ENCODE measurements at places on chromosomes 5 and 9.
A peak's percentile ranks its signal among the peaks of the same experiment; 100 is the strongest.

GRCh38 chr5:4939042-4939781, 200.9 kb upstream of the ADAMTS16 start:
- no peaks in the 10 kb centered on the region for H3K27me3 ChIP-seq
- H3K27ac ChIP-seq = no peak overlapping the region
- no peak for DNase-seq
- no peaks in the 10 kb centered on the region for H3K36me3 ChIP-seq
- H3K4me1 ChIP-seq = no peaks in the 10 kb centered on the region
- H3K4me3 ChIP-seq = no peak overlapping the region

GRCh38 chr9:134351606-134352176, 25.4 kb downstream of the RXRA start:
- no peaks in the 10 kb centered on the region for H3K36me3 ChIP-seq
- H3K27me3 ChIP-seq = no peaks in the 10 kb centered on the region
- no peak for DNase-seq
- no peak overlapping the region for H3K4me3 ChIP-seq

DNA sequence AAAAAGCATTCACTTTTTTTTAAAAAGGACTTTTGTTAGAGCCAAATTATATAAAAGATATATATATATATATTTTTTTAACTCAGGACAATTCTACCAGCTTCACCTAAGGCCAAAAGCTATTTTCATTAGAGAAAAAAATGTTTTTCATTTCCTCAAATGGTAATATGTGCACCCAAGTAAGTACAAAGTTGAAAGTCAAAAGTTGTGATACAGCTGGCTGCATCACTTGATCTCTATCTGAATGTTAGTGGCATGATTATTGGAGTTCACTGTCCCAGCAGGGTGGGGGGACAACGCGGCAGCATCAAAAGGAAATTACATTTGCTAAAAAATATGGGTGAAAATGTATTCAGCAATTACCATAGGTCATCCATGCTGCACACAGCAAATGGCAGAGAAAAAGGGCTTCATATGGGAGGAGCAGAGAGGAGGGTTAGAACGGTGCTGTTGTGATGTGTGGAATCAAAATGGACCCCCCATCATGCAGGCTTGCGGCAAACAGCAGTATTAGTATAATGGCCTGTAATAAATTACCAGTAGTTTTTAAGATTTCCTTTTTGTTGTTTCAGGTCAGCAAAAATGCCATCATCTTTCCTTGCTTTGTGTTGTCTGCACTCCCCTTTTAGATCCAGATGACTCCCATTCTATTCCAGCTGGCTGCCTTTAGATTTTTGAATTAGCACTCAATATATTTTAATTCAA, 253.7 kb downstream of the MAT2B start:
- H3K4me3 ChIP-seq = no peak overlapping the region
- H3K27ac ChIP-seq = no peak overlapping the region
- no peaks in the 10 kb centered on the region for H3K36me3 ChIP-seq
- no peak for DNase-seq
- no peaks in the 10 kb centered on the region for H3K27me3 ChIP-seq

GRCh38 chr5:66340786-66341185, 196.7 kb downstream of the SREK1 start:
- H3K4me1 ChIP-seq = no peaks in the 10 kb centered on the region
- DNase-seq = no peak
- H3K27ac ChIP-seq = no peak overlapping the region
- H3K36me3 ChIP-seq = no peaks in the 10 kb centered on the region

GRCh38 chr9:80382211-80382891, 810.6 kb downstream of the TLE4 start:
- H3K27me3 ChIP-seq = no peaks in the 10 kb centered on the region
- DNase-seq = no peak
- no peak overlapping the region for H3K27ac ChIP-seq
- H3K4me1 ChIP-seq = no peaks in the 10 kb centered on the region

DNA sequence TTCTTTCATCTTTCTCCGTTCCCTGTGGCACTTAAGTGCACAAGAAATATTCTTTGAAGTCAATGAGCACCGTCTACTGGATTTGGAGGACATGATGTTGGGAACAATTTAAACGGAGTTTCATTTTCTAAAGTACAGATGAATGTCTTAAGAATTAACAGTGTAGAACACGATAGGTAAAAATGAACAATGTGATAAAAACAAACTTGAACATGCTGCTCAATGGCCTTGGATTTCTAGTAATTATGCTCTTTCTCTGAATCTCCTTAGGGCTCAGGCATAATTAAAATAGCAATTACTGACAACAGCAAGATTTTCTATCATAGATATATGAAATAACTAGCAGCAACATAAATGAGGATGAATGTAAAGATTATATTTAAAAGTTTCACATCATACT, 142.2 kb upstream of the CDH6 start:
- no peaks in the 10 kb centered on the region for H3K4me1 ChIP-seq
- no peak overlapping the region for H3K27ac ChIP-seq
- H3K4me3 ChIP-seq = no peak overlapping the region
- H3K36me3 ChIP-seq = no peaks in the 10 kb centered on the region

GRCh38 chr9:126521976-126522590, 91.6 kb upstream of the LMX1B start:
- no peak overlapping the region for H3K4me3 ChIP-seq
- no peaks in the 10 kb centered on the region for H3K36me3 ChIP-seq
- no peaks in the 10 kb centered on the region for H3K27me3 ChIP-seq
- H3K4me1 ChIP-seq = no peaks in the 10 kb centered on the region
- DNase-seq = no peak

DNA sequence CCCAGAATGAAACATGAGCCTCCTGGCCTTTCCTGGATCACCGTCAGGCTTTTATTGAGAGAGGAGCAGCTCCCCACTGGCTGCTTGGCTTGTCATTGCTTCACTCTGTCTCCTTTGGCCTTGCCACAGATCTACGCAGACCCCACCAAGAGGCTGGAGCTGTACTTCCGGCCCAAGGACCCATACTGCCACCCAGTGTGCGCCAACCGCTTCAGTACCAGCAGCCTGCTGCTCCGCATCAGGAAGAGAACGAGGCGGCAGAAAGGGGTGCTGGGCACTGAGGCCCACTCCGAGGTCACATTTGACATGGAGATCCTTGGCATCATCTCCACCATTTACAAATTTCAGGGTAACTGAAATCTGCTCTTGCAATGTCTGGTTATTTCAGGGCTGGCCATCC, 11.2 kb downstream of the GTF3C5 start:
- H3K36me3 ChIP-seq = peaks cover 15% of the 10 kb centered on the region
- no peak for DNase-seq
- H3K27me3 ChIP-seq = no peaks in the 10 kb centered on the region
- H3K4me3 ChIP-seq = no peak overlapping the region
- no peak overlapping the region for H3K27ac ChIP-seq

DNA sequence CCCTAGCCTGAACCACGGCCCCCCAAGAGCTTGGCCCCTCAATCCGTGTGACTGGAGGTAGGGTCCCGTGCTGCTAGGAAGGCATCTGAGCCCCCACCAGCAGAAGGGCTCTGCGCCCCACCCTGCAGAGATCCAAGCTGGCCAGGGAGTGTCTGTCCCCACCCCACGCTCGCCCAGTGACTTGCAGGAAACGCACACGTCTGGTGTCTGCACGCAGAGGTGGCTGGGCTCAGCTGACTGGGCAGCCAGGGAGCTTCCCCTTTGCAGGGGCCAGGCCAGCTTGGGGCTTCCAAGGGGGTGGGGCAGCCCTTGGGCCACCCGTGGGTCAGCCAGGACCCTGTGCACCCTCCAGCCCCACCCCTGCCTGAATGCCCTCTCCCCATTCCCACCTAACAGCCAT, 24.3 kb downstream of the NOTCH1 start:
- H3K4me3 ChIP-seq = no peak overlapping the region
- peaks cover 80% of the 10 kb centered on the region for H3K36me3 ChIP-seq
- DNase-seq = peak; percentile 54
- no peaks in the 10 kb centered on the region for H3K27me3 ChIP-seq
- peak overlapping the region; percentile 22 for H3K27ac ChIP-seq

DNA sequence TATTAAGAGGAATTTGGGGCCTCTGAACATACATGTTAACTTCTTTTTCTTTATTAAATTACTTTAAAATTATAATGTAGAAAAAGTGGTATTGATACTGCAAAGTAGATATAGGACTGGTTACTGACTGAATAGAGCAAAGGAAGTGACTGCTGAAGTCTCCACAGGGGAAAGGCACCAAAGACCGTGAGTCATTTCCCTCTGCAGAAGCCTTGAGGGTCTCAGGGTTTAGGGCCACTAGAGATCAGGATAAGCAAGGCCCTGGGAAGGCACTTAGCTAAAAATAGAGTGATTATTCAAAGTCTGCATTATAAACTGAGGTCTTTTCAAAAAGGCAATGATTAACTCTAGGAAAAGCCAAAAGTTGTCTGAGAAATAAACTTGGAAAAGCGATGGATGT, 44.7 kb upstream of the ITGA1 start:
- DNase-seq = no peak
- no peaks in the 10 kb centered on the region for H3K27me3 ChIP-seq
- H3K4me1 ChIP-seq = peaks cover 17% of the 10 kb centered on the region
- H3K36me3 ChIP-seq = no peaks in the 10 kb centered on the region
- H3K4me3 ChIP-seq = no peak overlapping the region
- H3K27ac ChIP-seq = peak overlapping the region; percentile 30

DNA sequence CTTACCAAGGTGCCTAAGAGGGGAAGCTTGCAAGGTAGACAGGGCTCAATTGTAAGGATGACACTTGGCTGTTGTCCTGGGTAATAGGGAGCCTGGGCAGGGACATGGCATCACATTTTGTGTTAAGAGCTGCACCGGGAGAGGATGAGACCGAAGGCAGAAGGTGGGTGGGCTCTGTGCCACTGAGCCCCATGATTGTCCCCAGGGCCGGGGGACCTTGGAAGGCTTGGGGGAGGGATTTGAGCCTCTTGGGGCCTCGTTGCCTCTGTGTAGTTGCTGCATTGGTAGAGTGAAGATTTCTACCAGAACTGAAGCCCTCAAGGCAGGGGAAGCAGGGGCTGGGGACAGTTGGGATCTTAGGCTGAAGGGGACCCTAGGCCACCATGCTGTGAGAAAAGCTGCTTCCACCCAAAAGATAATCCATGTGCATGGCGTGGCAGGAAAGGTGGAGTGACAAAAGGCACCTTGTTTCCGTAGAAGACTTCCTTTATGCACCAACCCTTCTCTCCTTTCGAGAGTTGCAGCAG, 11.9 kb downstream of the FGF18 start:
- DNase-seq = no peak
- H3K27ac ChIP-seq = no peak overlapping the region
- H3K4me3 ChIP-seq = no peak overlapping the region

DNA sequence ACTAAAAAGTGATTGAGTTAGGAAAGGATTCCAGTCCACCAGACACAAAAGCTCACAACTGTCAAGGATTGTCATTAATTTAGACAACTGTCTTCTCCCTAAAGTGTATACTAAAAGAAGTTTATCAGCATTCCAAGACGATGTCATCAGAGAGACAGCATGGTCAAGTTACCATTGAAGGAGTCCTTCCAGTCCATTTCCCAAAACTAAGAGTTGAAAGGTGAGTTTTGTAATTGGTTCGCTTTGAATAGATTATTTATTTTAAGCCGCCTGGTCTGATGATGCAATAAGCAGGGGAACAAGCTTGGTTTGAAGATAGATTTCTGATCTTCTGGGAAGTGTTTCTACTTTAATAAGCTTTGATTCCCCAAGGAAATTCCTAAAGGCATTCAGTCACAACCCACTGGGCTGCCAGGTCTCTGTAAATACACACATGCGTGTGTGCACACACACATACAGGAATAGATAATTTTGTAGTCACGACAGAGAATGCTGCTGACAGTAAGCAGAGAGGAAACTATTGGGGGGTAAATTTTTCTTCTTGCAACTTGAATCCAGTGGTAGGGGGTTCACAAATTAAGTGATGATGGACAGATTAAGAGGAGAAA, 234.8 kb downstream of the PIK3R1 start:
- H3K36me3 ChIP-seq = no peaks in the 10 kb centered on the region
- no peaks in the 10 kb centered on the region for H3K27me3 ChIP-seq
- no peak overlapping the region for H3K4me3 ChIP-seq
- H3K4me1 ChIP-seq = no peaks in the 10 kb centered on the region
- H3K27ac ChIP-seq = no peak overlapping the region

DNA sequence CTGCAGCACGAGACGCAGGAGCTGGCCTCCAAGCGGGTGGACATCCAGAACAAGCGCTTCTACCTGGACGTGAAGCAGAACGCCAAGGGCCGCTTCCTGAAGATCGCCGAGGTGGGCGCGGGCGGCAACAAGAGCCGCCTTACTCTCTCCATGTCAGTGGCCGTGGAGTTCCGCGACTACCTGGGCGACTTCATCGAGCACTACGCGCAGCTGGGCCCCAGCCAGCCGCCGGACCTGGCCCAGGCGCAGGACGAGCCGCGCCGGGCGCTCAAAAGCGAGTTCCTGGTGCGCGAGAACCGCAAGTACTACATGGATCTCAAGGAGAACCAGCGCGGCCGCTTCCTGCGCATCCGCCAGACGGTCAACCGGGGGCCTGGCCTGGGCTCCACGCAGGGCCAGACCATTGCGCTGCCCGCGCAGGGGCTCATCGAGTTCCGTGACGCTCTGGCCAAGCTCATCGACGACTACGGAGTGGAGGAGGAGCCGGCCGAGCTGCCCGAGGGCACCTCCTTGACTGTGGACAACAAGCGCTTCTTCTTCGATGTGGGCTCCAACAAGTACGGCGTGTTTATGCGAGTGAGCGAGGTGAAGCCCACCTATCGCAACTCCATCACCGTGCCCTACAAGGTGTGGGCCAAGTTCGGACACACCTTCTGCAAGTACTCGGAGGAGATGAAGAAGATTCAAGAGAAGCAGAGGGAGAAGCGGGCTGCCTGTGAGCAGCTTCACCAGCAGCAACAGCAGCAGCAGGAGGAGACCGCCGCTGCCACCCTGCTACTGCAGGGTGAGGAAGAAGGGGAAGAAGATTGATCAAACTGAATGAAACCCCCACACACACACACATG, 654 bp downstream of the PURA start:
- peak overlapping the region; percentile 93 for H3K27ac ChIP-seq
- H3K4me3 ChIP-seq = peak overlapping the region; percentile 90
- peak; percentile 88 for DNase-seq

GRCh38 chr5:143887903-143888665, 76.1 kb downstream of the HMHB1 start:
- H3K27me3 ChIP-seq = no peaks in the 10 kb centered on the region
- DNase-seq = no peak
- H3K36me3 ChIP-seq = no peaks in the 10 kb centered on the region
- H3K4me1 ChIP-seq = no peaks in the 10 kb centered on the region

DNA sequence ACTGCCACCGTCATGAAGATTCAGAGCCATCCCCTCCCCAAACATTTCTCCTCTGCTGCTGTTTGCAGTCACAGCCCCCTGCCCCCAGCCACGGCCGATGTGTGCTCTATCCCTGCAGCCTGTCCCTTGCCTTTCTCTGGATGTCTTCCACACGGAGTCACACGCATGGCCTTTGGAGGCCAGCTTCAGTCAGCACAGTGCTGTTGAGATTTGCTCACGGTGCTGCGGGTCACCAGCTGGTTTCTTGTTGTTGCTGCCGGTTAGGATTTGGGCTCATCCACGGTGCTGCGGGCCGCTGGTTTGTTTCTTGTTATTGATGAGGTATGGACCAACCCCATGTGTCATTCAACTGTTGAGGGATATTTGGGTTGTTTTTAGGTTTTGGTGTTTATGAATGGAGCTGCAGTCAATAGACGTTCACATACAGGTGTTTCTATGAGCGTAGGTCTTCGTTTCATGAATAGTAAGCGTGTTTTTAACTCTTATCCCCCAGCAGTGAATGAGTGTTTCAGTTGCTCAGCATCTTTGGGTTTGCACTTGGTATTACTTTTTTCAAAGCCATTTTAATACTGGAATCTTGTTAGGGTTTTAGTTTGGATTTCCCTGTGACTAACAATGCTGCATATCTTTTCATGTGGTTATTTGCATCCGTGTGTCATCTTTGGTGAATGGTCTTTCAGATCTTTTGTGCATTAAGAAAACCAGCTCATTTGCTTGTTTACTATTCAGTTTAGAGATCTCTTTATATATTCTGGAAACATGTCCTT, 57.6 kb downstream of the AHRR start:
- H3K4me3 ChIP-seq = no peak overlapping the region
- no peaks in the 10 kb centered on the region for H3K27me3 ChIP-seq
- peak overlapping the region; percentile 24 for H3K27ac ChIP-seq
- no peaks in the 10 kb centered on the region for H3K36me3 ChIP-seq
- DNase-seq = no peak
